Heart right ventricle (tissue), 16 donors: ENCODE measurements at places on chromosomes 4 and X. TPM values are rescaled to one million over a fixed set of nuclear protein-coding genes. Genes with fewer than 3 reads are reported as not detected.

DNA sequence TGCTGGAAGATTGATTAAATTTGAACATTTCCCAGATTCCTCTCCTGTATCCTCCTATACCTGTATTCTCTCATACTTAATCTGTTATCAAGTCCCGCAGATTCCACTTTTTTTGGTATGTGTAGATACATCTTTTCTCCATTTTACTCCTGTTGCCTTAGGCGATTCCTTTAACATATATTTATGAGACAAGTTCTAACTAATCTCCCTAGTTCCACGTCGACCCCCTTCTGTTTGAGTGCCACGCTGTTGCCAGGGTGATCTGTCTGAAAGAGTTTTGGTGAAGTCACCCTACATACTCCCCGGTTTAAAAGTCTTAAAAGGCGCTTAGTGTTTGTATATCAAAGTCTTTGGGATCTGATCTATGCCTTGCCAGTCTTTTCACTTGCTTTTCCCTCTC, 2.4 kb downstream of the HNRNPH2 start:
- DNase-seq, result no peak
- H3K36me3 ChIP-seq, result peaks cover 26% of the 10 kb centered on the region
- no peak overlapping the region for H3K4me3 ChIP-seq
- no peak overlapping the region for H3K27ac ChIP-seq

MGAT4D gene
- not detected for polyA plus RNA-seq

AVPR2 gene
- polyA plus RNA-seq, result 6.6 TPM

DNA sequence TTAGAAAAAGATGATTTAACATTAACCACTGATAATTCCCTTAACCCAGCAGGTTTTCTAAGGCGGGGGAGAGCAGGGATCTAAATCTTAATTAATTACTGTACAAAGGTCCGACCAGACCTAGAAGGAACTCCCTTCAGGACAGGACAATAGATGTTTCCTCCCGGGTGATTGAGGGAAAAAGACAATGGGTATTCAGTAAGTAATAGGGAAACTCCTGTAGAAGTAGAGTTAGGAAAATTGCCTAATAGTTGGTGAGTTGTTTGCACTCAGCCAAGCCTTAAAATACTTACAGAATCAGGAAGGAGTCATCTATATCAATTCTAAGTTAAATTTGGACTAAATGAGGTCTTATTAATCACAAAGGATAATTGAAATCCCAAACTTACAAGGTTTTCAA, 5.8 kb upstream of the SRD5A3 start:
- no peak overlapping the region for H3K4me3 ChIP-seq
- H3K36me3 ChIP-seq, result no peaks in the 10 kb centered on the region
- H3K27me3 ChIP-seq, result no peaks in the 10 kb centered on the region
- H3K4me1 ChIP-seq, result no peaks in the 10 kb centered on the region
- H3K27ac ChIP-seq, result no peak overlapping the region

DNA sequence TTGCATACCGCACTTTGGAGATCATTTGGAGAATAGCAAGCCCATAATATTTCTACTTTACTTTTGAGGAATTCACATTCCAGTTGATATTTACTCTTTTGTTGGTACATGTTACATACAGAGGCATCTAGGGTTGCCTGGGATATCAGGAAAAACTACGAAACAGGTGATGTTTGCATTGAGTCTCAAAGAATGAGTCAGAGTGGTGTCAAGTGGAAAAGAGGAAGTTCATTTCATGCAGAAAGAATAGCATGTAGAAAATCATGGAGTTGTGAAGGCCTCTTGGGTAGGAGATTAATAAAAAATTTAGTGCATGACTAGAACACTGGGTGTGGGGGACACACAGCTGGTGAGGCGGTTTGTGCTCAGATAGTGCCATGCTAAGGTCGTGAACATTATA, 33.5 kb upstream of the ELOVL6 start:
- no peaks in the 10 kb centered on the region for H3K36me3 ChIP-seq
- no peaks in the 10 kb centered on the region for H3K4me1 ChIP-seq
- no peak overlapping the region for H3K27ac ChIP-seq
- no peaks in the 10 kb centered on the region for H3K27me3 ChIP-seq
- DNase-seq, result no peak
- no peak overlapping the region for H3K4me3 ChIP-seq

DNA sequence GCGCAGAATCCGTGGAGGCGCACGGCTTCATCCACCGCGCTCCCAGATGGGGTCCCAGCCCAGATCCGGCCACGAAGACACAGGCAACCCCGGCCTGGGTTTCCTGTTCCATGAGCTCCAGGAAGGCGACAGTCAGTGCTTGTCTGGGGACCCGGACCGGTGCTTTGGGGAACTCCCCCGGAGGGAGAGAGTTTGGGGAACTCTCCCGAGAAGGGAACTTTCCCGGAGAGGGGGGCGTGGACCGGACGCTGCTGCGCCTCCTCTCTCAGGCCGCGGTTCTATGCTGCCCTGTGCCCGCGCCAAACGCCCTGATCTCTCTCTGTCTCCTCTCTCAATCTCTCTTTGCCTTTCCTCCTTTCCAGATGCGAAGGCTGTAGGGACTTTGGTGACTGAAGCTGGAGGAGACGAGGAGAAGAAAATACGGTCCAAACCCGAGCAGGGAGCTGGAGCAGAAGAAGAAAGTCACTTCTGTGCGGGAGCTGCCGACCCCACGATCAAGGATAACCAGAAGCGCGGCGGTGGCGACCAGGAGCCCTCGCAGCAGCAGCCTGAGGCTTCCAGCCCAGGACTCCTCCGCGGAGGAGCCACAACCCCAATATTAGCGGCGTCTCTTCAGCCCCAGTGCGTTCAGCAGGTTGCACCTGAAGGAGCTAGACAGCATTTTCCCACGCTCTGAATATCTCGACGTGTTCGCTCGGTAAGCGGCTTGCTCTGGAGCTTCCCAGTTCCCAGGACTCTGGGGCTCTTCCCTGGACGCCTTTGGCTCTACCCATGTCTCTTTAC, 47.6 kb upstream of the NKAP start:
- no peaks in the 10 kb centered on the region for H3K36me3 ChIP-seq
- no peak for DNase-seq
- H3K4me3 ChIP-seq, result peak overlapping the region; percentile 34
- H3K4me1 ChIP-seq, result peaks cover 10% of the 10 kb centered on the region

NUP62CL gene
- polyA plus RNA-seq, result 0.51 TPM

GRCh38 chrX:105150557-105150956, 69.9 kb downstream of the TEX13A start:
- no peak overlapping the region for H3K27ac ChIP-seq
- H3K36me3 ChIP-seq, result no peaks in the 10 kb centered on the region
- no peak overlapping the region for H3K4me3 ChIP-seq
- H3K27me3 ChIP-seq, result no peaks in the 10 kb centered on the region
- H3K4me1 ChIP-seq, result no peaks in the 10 kb centered on the region

DNA sequence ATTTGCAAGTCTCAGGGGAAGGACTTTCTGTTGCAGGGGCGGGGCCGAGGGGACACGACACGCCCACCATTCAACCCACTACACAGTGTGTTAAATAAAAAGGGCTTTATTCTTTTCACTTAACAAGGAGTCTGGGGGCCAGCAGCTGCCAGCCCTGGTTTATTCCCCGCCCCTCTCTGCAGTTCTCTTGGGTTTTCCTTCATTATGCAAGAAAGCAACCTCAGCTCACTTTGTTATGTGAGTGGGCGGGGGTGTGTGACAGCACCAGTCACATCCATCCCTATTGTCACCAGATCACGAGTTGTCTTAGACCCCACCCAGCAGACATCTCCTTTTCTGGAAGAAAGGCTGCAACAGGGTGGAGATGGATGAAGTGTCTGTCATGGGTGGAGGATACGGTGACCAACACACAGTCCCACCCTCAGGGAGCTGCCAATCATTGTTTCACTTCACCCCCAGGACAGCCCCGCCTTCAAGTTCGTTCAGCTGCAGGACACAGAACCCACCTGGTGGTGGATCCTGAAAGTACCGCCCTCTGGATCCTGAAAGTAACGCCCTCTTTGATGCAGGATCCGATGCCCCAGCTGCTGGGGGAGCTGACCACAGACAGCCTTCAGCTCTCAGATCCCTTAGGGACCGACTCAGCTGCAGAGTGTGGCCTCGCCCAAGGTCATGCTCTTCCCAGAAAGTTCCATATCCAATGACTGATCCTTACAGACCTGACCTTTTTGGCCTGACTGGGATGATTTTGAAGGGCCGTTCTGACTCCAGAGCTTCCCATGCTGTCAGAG, 79.6 kb downstream of the SMIM20 start:
- H3K27ac ChIP-seq, result no peak overlapping the region
- no peak overlapping the region for H3K4me3 ChIP-seq
- H3K36me3 ChIP-seq, result no peaks in the 10 kb centered on the region
- DNase-seq, result peak; percentile 32
- no peaks in the 10 kb centered on the region for H3K4me1 ChIP-seq

GRCh38 chr4:123952530-123953274, 556.1 kb downstream of the SPRY1 start:
- no peak for DNase-seq
- H3K36me3 ChIP-seq, result no peaks in the 10 kb centered on the region

ARHGAP4 gene
- 19.1 TPM for polyA plus RNA-seq

- DNase-seq, result no peak
- peaks cover 29% of the 10 kb centered on the region for H3K27me3 ChIP-seq
- no peak overlapping the region for H3K4me3 ChIP-seq
- no peak overlapping the region for H3K27ac ChIP-seq
- no peaks in the 10 kb centered on the region for H3K36me3 ChIP-seq
Measured at GRCh38 chrX:153547195-153547594, 29.8 kb downstream of the ATP2B3 start.

SH3D19 gene
- 71.8 TPM for polyA plus RNA-seq

GRCh38 chr4:69894186-69894585, 34.2 kb upstream of the SULT1E1 start:
- no peak overlapping the region for H3K4me3 ChIP-seq
- H3K27me3 ChIP-seq, result no peaks in the 10 kb centered on the region
- no peak for DNase-seq
- H3K4me1 ChIP-seq, result no peaks in the 10 kb centered on the region
- H3K27ac ChIP-seq, result no peak overlapping the region

DNA sequence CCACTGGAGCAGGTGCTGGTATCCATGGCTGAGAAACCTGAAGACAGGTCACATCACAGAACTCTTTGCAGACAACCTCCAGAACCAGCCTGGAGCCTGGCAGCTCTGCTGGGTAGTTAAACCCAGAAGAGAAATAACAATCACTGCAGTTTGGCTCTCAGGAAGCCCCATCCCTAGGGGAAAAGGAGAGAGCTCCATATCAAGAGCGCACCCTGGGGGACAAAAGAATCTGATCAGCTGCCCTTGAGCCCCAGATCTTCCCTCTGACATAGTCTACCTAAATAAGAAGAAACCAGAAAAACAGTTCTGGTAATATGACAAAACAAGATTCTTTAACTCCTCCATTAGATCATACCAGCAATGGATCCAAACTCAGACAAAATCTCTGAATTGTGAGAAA, 823.2 kb upstream of the FRG1 start:
- no peak overlapping the region for H3K27ac ChIP-seq
- H3K27me3 ChIP-seq, result no peaks in the 10 kb centered on the region
- no peaks in the 10 kb centered on the region for H3K36me3 ChIP-seq
- H3K4me1 ChIP-seq, result no peaks in the 10 kb centered on the region
- H3K4me3 ChIP-seq, result no peak overlapping the region

GRCh38 chr4:8198206-8198905, 734 bp upstream of the SH3TC1 start:
- H3K36me3 ChIP-seq, result no peaks in the 10 kb centered on the region
- no peaks in the 10 kb centered on the region for H3K27me3 ChIP-seq
- H3K27ac ChIP-seq, result peak overlapping the region; percentile 85
- DNase-seq, result no peak
- H3K4me3 ChIP-seq, result no peak overlapping the region

GRCh38 chr4:39714166-39714565, 16.2 kb downstream of the UBE2K start:
- H3K27me3 ChIP-seq, result no peaks in the 10 kb centered on the region
- H3K36me3 ChIP-seq, result no peaks in the 10 kb centered on the region
- no peak overlapping the region for H3K27ac ChIP-seq
- peaks cover 70% of the 10 kb centered on the region for H3K4me1 ChIP-seq

ZDHHC15 gene
- 1.2 TPM for polyA plus RNA-seq

DNA sequence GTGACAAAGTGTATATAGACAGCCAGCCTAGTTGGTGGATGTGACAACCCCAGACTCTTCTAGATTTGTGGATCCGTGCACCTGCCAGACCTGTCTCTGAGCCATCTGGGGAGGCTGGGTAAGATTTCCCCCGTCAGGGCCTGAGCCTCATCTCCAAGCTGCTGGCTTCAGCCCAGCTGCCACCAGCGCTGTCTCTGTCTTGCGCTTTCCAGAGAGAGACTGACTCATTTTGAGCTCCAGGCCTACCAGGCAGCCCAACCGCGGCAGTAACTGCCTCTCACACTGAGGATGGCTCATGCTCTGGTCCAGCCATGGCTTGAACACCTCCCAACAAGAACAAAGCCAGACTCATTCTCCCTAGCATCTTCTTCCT, 26.4 kb downstream of the NOP14 start:
- no peak overlapping the region for H3K4me3 ChIP-seq
- DNase-seq, result no peak
- H3K36me3 ChIP-seq, result peaks cover 53% of the 10 kb centered on the region
- no peaks in the 10 kb centered on the region for H3K27me3 ChIP-seq
- peaks cover 46% of the 10 kb centered on the region for H3K4me1 ChIP-seq

CDX4 gene
- not detected for polyA plus RNA-seq

- no peak overlapping the region for H3K27ac ChIP-seq
- peak; percentile 26 for DNase-seq
- no peak overlapping the region for H3K4me3 ChIP-seq
- no peaks in the 10 kb centered on the region for H3K27me3 ChIP-seq
- H3K4me1 ChIP-seq, result no peaks in the 10 kb centered on the region
Measured at GRCh38 chrX:18390941-18391538, 34.4 kb upstream of the CDKL5 start.

ENPEP gene
- 4.0 TPM for polyA plus RNA-seq

DNA sequence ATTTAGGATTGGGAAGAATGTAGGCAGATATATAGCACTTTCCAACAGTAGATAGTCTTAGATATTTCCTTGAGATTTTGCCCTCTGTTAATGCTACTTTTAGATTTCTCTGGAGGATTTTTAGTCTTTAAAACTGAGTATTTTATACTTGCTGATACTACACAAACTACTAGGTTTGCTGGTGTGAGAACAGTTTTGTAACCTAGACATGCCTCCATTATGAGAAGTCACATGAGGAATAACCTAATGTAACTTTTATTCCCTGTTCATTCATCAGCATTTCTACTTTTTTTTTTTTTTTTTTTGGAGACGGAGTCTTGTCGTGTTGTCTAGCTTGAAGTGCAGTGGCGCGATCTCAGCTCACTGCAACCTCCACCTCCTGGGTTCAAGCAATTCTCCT, 137.2 kb downstream of the RAPGEF2 start:
- H3K36me3 ChIP-seq, result peaks cover 35% of the 10 kb centered on the region
- no peak for DNase-seq
- H3K4me3 ChIP-seq, result no peak overlapping the region
- peak overlapping the region; percentile 24 for H3K27ac ChIP-seq
